ENCODE measurements at places on chromosomes 2 and 18.

DNA sequence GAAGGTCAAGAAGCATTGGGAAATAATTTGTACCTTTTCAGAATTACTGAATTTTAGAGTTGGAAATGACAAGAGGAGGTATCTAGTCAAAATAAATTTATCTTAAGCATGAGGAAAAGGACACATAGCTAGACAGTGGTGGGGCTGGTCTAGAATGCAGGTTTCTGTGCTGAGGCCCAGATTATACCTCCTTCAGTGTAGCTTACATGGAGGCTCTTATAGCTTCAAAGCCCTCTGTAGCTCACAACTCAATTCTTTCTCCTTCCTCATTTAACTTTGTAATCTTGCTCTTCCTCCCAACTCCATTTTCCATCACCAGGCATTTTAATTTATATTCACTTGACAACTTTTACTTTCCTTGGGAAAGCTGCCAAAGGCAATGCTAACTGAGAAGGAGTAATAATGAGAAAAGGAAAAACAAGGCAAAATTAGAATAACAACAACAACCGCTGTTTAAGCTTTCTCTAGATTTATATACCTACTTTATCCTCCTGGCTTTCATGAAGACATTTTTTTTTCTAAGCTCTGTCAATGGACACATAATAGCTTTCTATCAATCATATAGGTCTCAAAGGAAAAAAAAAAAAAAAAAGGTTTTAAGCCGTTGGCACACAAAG lies 58.5 kb downstream of the CLHC1 start:
- DNase-seq, result no peak

- DNase-seq, result no peak
Measured at GRCh38 chr18:44409071-44409470, 271.6 kb upstream of the SETBP1 start.

DNA sequence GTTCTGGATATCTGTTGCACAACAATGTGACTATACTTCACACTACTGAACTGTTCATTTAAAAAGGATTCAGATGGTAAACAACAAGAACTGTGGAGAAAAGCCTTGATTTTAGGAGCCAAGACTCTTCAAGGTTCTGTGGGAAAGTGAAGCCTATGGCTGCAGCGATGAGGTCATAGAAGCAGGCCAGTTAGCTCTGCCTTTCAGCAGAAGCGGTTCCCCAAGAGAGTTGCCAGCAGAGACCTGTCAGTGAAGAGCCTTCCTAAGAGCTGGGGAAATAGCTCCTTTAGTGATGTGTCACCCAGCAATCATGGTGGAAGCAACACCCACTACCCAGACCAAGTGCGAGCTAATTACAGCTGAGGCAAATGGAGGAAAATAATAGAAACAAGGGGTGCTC lies 346.5 kb upstream of the ETAA1 start:
- DNase-seq, result no peak

GRCh38 chr2:44623622-44624351 lies 262.0 kb downstream of the CAMKMT start:
- DNase-seq, result no peak

- DNase-seq, result no peak
Measured at GRCh38 chr2:166104773-166105172, 23.0 kb downstream of the SCN1A start.

- no peak for DNase-seq
Measured at GRCh38 chr18:61742565-61743429, 150.0 kb downstream of the RNF152 start.

DNA sequence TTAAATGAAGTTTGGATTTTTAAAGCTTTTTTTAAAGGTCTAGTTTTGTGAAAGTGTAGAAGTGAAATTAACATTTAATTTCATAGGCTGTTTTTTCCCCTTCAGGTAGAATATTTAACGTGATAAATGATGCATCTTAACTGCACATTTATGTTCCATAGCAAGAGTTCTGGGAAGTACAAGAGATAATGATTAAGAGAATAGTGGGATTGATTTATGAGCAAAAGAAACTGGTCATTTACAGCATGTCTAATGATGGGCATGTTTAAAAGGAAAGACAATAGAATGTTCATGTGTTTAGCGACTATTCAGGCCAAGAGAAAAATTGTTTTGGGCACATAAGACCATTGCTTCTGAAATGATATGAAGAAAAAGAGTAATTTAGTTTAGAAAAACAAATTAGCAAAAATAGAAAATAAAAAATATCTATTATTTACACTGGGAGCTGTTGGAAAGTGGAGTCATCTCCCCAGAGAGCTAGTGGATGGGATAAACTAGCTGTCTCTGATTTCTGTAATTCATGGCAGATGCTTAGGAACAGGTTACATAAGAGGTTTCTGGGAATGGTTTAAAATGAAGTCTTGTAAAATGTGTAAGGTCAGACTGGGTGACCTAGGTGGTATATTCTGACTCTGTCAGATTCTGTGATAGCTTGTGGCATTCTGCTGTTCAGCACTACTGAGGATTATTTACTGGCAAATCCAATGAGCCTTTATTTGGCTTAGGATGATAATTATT lies 60.7 kb downstream of the WDR7 start:
- peak; percentile 41 for DNase-seq

DNA sequence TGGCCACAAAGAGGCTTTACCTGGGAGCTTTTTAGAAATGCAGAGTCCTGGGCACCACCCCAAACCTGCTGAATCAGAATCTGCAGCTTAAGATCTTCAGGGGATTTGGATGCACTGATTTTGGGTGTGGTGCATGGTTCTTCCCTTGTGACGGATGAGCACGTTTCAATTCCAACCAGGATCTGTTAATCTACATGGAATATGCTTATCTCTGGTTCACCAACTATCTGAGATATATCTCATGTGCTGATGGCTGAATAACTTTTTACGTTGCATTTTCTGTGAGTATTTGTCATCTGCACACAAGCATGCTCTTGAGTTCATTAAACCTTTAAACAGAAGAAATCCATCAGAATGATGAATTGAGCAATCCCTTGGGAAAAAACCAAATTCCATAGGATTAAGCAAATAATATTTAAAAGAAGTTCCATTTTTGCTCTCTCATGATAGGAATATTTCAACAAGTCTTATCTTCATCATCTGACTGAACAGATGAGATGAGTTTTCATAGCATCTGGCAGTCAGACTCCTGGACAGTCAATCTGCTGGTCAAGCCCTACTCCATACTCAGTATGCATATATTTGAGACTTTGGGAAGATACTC lies 120.6 kb downstream of the PLB1 start:
- no peak for DNase-seq

GRCh38 chr18:74773171-74773624 lies 175.5 kb downstream of the ZNF407 start:
- no peak for DNase-seq

DNA sequence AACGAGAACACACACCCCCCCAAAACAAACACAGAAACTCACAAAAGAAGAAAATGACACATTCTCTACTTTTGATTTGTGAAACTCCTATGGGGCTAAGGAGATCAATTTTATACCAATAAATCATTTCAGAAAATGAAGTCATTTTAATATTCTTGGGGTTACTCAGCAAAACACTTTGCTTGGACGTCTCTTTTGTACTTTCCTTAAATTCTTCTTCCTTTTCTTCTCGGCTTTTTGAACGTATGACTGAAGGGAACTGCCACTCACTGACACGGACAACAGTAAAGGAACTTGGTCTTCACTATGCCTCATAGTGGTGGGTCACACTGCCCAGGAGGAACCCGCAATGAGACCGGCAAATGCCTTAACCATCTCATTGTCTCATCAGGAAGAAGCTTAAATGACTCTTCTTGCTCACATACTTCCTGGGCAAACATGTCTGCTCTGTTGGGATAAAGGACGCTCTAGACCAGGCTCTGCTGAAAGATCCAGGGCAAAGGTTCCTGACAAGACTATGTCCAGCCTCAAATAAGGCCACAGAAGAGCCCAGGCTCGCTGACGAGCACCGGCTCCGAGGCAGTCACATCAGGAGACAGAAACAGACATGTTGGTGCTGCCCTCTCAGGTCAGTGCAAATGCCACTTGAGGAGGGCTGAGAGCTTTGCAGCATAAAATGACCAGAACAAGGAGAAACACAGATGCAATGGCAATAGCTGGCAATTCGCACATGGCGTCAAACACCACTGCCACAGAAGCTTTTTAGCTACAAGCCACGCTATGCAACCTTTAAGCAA lies 205.5 kb downstream of the TGIF1 start:
- no peak for DNase-seq

GRCh38 chr18:75802681-75803080 lies 375.2 kb upstream of the SMIM21 start:
- no peak for DNase-seq

DNA sequence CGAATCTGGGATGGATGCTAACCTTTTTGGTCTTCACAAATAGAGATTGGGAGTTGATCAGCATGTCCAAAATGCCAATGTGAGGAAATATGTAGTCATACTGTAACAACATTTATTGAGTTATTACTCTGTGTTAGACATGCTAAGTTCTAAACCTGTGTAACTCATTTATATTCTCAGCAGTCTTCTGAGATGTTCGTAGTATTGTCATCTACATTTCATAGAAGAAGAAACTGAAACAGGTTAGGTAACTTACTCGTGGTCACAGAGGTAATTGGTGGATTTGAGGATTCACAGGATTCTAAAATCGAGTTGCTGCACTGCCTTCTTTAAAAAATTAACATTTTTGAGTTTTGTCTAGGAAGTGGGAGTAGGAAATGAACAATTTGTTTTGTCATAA lies 162.1 kb downstream of the UBE2E3 start:
- DNase-seq, result no peak

- no peak for DNase-seq
Measured at GRCh38 chr2:73235315-73236028, 1.4 kb downstream of the CCT7 start.

Data from GM03348 (cell line).